ENCODE measurements at places on chromosomes 2 and 18.
A peak's percentile ranks its signal among the peaks of the same experiment; 100 is the strongest.

- DNase-seq = no peak
Observed at GRCh38 chr18:76277801-76278200, 217.2 kb downstream of the ZNF516 start.

DNA sequence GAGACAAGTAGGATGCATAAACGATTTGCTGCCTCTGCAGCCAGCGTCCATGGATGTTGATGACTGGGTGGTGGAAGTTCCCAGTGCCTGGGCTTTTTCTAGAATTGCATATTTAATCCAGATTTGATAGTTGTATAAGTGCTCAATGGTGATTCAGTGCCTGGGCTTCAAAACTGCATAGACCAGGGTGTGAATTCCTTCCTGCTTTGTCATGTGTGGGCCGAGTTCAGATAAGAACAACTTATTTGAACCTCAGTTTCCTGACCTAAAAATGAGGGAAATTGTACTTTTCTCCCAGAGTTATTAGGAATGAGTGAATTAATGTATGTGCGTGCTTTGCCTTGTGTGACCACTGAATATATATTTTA lies 154.6 kb downstream of the WDSUB1 start:
- DNase-seq = no peak

GRCh38 chr2:120842456-120843439 lies 107.1 kb downstream of the GLI2 start:
- DNase-seq = no peak

DNA sequence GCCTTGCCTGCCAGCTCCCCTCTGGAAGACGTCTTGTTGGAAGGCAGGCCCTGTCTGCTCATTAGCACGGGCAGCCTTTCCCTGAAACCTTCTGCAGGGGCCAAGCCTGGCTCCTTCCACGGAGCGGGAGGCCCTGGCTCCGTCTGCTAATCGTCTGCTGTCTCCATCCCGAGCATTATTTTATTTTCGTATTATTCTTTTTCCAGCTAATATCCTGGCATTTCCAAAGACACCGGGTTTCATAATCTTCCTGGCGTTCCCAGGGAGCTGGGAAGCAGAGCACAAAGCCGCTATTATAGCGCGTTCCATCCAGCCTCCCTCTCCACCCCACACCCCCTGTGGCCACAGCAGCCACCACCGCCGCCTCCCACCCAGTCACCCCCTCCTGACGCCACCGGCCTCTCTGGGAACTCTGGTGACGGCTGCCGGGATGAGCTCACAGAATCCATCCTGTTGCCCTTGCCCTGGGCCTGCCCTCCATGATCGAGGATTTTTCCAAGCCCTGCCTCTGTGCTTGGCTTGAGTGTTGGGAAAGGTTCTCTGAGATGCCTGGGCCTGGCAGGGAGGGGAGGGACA lies 125.5 kb downstream of the DYSF start:
- DNase-seq = peak; percentile 96

Data from right cardiac atrium (tissue), 5 donors.